ENCODE measurements at places on chromosomes 5 and 9.

DNA sequence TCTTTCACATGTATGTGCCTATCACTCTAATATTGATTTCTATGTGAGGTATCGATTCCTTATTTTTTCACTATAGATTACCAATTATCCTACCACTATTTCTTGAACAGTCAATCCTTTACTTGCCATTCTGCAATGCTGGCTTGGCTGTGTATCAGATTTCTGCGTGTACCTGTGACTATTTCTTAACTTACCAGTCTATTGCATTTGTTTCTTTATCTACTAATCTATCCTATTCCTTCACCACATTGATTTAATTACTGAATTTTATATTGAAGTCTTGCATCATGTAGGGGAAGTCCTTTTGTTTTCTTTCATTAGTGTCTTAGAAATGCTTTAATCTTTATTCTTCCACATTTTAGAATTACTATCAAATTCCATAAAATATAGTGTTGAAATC is 684.8 kb downstream of the LRRC70 start:
- no peak for DNase-seq

GRCh38 chr5:86748538-86749105 is 130.9 kb downstream of the COX7C start:
- DNase-seq, result no peak

GRCh38 chr5:115098041-115098702 is 71.5 kb downstream of the TRIM36 start:
- no peak for DNase-seq

DNA sequence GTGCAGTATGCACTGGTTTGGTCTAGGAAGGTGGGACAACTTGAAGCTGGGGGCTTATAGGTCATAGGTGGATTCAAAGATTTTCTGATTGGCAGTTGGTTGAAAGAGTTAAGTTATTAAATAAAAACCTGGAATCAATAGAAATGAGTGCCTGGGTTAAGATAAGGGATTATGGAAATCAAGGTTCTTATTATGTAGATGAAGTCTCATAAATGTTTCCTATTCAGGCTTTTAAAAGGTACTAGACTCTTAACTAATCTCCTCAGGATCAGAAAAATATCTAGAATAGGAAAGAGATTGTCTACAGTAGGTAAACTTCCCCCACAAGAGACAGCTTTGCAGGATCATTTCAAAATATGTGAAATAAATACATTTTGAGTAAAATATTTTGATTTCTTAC is 163.3 kb upstream of the FBN2 start:
- no peak for DNase-seq

DNA sequence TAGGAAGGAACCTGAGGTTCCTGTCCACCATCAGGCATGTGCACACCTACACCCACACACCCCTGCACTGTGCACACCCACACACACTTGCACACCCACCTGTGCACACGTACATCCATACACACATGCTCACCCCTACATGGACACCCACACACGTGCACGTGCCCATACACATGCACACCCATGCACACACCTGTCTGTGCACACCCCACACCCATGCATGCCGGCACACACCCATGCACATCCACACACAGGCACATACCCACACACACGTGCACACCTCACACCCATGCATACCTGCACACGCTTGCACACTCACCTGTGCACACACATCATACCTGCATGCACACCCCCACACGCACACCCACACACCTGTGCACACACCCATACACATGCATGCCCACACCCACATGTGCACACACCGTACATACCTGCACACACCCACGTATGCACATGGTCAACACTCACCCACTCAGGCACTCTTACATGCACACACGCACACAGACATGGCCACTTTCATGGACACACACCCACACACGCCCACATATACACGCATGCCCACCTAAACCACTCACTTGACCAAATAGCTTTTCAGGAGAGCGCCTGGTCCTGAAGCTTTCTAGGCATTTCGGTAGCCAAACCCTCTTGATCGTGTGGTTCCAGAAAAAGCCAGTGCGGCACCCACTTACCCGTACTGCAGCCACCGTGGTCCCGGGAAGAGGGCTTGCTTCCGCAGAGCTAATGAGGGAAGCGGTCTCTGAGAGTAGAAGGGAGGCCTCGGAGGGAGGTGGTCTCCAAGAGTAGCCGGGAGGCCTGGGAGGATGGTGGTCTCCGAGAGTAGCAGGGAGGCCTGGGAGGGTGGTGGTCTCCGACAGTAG is 36.7 kb upstream of the CLPTM1L start:
- no peak for DNase-seq

GRCh38 chr9:136122425-136123383 is 4.0 kb upstream of the TMEM250 start:
- DNase-seq, result no peak

GRCh38 chr9:35732800-35733541 is 505 bp downstream of the CREB3 start:
- no peak for DNase-seq

GRCh38 chr5:77015938-77016569 is 14.2 kb upstream of the AGGF1 start:
- no peak for DNase-seq

- no peak for DNase-seq
These were observed 159.5 kb upstream of the CHD1 start for GRCh38 chr5:99088309-99088708.

GRCh38 chr9:69319324-69320025 is 5.5 kb upstream of the ENTREP1 start:
- no peak for DNase-seq

DNA sequence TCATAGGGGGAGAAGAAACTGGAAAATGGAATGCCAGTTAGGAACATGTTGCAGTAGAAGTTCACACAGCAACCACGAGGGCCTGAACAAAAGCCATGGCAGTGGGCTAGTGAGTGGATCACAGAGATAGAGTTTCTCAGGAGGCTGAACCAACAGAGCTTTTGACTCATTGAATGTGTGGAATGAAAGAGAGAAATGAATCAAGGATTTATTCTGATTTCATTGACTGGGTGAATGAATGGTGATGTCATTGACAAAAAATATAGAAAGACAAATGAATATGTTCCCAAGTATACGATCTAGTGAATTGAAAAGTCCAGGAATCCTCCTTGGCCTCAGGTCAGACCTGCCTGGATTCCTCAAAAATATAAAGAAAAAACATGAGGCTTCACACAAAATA is 99.2 kb downstream of the ZNF462 start:
- DNase-seq, result no peak

DNA sequence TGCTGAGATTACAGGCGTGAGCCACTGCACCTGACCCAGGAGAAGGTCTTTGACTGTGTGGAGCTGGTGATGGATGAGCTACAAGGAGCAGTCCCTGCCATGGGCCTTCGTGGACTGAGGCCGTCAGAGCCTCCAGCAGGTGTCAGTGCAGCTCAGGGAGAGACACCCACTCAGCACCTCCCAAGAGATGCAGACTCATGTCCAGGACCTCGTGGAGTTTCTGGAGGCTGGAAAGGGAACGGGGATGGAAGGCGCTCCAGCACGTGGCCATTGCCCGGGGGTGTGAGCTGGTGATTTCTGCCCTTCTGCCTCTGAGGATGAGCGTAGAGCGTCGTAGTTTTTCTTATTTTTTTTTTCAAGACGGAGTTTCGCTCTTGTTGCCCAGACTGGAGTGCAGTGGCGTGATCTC is 9.5 kb downstream of the TOR4A start:
- DNase-seq, result no peak

GRCh38 chr9:93567271-93567959 is 9.0 kb upstream of the PHF2 start:
- DNase-seq, result no peak
